ENCODE measurements at places on chromosomes 7 and 10. TPM values are rescaled to one million over a fixed set of nuclear protein-coding genes. Genes with fewer than 3 reads are reported as not detected.
A peak's percentile ranks its signal among the peaks of the same experiment; 100 is the strongest.

DNA sequence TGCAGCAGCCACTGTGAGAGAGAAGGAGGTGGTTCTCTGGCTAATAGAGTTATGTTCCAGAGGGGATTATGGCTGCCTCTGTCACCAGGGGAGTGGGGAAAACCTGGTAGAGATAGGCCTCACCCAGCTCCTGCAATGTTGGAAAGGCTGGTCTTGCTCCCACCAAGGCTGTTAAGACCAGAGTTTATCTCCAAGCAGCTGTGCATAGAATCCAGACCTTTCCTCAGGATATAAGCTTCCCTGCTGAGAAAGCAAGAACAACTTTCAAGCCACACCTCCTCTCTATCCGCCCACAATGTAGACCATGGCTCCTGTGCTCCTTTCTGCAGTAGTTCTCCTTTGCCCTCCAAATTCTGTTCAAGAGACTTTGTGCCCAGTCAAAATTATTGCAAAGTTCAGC lies 1375.4 kb downstream of the REEP3 start:
- no peak for DNase-seq

DNA sequence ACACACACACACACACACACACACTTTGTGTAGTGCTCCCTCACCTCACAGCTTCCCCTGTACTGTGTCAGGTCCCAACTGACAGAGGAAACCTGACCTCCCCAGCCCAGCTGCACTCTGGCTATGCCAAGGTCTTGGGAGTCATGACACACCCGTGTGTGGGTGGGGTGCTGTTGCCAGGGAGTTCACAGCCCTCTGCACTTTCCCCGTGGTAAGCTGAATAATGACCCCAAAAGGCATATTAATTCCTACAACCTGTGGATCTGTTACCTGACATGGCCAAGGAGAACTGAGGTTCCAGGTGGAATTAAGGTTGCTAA lies 8.9 kb upstream of the NANOS1 start:
- DNase-seq, result peak; percentile 52

DNA sequence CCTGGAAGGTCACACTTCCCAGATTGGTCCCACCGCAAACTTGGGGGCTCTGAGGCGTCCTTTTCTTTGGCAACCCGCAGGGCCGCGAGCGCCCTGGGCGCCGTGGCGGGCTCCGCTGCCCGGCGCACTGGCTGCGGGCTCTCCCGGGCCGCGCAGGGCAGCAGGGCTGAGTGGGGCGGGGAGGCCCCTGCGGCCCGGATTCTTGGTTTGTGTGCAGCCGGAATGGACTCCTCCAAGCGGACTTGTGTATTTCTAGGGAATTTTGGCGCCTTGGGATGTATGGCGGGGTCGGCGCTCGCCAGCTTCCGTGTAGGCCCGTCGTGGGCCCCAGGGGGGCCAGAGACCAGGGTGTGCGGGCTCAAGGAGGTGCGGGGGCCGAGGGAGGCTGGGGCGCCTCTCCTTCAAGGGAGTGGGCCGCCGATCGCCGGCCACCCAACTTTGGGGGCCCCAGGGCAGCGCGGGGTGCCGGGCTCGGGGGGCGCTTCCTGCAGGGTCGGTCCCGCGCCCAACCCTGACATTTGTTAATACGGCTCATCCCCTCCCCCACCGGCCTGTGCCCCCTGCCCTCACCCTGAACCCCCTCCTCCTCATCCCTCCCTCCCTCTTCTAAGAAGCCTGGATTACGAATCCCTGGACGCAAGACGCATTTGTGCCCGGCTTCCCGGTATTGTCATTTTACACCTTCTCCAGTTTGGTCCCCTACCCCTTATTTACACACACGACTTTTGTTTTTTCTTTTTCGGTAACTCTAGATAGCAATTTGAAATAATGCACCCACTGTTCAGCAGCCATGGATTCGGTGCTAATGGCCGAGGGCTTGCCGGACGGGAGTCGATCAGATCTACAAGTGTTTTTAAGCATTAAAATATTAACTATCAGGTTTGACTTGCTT lies 2.5 kb downstream of the TCF7L2 start:
- DNase-seq, result no peak

DNA sequence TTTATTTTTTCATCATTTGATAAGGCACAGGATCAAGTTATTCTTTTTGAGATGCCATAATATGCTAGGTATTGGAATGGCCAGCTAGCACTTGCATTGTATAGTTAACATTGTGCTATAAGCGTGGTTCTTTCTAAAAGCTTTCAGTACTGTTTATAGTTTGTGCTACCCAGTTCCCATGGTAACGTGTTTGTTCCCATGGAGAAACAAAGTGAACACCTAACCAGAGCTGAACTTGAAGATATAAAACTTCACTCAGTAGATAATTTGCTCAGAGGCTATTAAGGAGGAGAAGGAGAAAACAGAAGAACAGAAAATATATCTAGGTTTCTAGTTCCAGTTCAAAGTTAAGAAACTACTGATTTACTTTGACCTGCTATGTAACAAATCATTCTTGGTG lies 23.6 kb upstream of the ITGB8 start:
- peak; percentile 27 for DNase-seq

GRCh38 chr7:102068846-102069245 lies 217.8 kb upstream of the SH2B2 start:
- no peak for DNase-seq

- DNase-seq, result no peak
These were observed 714.5 kb upstream of the POT1 start for GRCh38 chr7:125644109-125644508.

CACNB2 gene
- 0.13 TPM for total RNA-seq

ATOH7 gene
- total RNA-seq, result under 0.01 TPM
